ENCODE measurements at places on chromosomes 2 and 18.

DNA sequence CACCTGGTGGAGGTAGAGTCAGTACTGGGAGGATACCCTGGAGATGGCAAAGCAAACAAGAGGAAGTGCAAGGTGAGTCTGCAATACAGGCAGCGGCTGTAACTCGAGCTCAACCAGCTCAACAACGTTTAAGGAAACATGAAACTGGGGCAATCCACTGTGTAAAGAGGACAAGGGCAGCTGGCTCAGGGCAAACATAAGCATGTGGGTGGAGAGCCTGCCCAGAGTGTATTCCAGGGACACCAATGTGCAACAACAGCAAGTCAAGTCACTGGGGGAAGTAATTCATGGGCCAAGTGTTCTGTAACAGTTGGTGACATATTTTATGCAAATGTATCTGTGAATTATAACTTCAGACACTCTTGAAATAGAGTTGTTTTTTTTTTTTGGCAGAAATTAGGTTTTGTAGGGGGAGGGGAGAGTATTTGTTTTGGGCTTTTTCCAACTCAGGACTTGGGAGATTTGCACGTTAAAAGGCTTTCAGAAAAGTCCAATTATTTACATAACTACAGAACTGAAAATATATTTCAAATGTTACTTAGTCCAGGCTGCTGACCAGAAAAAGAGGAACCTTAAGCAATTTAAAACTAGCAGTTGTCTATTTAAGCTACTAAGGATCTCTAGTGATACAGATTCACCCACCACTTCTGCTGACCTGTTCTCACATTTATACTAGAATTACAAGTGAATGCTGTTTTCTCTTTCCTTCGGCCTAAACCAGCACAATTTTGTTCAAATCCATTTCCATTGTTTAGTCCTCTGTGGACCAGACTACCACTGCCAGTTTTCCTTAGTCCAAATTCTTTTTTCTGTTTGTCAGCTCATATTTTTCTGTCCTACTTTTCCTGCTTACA, 18.6 kb downstream of the NRXN1 start:
- DNase-seq, result peak; percentile 82

GRCh38 chr2:18432999-18433398, 127.5 kb downstream of the RDH14 start:
- no peak for DNase-seq

DNA sequence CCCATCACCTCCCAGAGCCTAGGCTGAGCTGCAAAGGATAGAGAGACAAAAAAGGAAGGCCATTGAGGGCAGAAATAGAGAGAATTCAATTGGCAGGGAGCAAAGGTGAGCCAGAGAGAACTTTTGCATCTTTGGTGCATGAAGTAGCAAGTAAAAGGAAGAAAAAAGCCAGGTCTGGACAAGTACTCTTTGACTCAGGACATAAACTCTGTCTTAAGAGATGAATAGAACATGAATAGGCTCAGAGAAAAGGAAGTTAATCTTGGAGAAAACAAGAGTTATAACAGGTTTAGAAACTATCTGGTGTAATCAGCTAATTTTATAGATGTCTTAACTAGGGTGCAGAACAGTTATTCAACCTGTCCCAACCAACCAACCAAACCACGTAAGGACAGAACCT, 95.2 kb downstream of the CNTNAP5 start:
- no peak for DNase-seq

DNA sequence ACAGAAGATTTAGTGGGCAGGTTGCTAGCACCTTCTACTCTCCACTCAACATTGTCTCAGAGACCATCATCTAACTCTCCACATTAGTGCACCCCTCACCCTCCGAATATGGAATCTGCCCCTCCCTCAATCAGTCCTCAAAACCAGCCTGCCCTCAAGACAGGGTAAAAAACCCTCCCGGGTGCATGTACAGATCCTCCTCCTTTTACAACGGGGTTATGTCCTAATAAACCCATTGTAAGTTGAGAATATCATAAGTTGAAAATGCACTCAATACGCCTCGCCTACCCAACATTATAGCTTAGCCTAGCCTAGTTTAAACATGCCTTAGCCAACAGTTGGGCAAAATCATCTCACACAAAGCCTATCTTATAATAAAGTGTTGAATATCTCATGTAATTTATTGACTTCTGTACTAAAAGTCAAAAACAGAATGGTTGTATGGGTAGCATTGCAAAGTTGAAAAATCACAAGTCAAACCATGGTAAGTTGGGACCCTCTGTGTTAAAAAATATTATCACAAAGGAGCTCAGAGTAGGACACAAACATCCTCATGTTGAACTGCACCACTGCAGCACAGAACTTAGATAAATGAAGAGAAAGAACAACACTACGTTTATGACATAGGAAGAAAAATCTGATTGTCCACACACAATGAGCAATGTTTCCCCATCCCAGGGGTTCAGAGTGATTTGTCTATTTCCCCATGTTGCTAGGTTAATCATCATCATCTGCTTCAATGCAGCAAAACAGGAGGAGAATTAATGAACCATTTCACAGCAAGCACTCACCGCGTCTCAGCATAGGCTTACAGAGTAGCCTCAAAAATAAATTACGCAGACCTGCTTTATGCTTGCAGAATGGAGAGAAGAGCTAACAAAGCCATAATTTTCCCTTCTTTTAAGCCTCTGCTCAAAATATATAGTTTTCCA, 184.1 kb upstream of the ARL4C start:
- no peak for DNase-seq

- no peak for DNase-seq
Observed at GRCh38 chr2:80889009-80889408, 584.5 kb upstream of the LRRTM1 start.

- DNase-seq, result no peak
Observed at GRCh38 chr18:78153362-78153761, 826.3 kb upstream of the SALL3 start.

GRCh38 chr18:54020156-54020745, 204.2 kb downstream of the MBD2 start:
- no peak for DNase-seq

- peak; percentile 90 for DNase-seq
Observed at GRCh38 chr2:234880551-234881211, 71.1 kb upstream of the SH3BP4 start.

GRCh38 chr2:142082368-142082767, 48.4 kb downstream of the LRP1B start:
- no peak for DNase-seq

DNA sequence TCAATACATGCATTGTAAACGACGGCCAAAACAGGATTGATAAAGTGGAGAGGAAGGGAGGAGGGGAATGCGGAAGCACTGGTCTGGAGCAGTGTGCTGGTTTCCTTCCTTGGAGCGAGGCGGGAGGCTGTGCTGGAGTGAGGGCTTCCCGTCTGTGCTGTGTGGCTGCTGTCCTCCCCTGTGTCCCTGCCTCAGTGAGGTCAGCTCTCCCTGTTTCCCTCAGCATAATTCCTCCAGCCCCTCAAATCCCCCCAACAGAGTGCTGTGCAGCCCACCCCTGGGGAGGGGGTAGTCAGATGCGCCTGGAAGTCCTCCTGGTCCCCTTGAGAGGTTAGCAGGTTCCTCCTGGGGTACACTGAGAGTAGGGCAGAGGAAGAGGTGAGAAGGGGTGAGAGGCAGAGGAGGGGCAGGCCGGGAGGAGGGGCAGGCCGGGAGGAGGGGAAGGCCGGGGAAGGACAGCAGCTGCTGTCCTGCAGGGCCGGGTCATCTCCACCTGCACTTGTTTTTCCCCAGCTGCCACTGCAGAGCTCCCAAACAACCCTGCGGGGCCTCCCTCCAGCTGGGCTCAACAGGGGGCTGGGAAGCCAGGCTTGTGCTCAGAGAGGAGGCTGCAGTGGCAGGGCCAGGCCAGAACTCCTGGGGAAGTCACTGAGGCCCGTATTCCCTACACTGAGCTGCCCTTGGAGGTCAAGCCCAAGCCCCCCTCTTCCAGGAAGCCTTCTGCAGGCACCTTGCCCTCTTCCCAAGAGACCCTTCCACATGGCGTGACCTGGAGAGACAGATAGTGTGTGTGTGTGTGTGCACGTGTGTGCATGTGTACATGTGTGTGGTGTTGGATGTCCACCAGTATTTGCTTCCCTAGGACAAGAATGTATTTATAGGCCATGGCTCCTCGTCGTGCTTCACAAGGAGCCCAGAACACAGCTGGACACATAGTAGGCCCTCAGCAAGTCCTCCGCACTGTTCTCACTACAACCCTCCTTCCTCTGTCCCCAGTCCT, 13.2 kb upstream of the ATP6V1B1 start:
- DNase-seq, result no peak

GRCh38 chr18:22499421-22499820, 81.7 kb upstream of the CTAGE1 start:
- peak; percentile 77 for DNase-seq

GRCh38 chr2:149344105-149344504, 13.7 kb downstream of the LYPD6 start:
- no peak for DNase-seq

DNA sequence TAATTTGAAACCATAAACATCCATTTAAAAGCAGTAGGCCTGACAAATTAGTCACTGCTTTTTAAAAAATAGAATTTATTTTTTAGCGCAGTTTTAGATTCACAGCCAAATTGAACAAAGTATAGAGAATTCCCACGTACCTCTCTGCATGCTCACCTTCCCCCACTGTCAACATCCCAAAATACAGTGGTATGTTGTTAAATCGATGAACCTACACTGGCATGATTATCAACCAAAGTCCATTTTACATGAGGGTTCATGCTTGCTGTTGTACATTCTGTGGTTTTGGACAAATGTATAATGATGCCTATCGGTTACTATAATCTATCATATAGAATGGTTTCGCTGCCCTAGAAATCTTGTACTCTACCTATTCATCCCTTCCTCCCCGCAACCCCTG, 5.6 kb upstream of the ELOA2 start:
- DNase-seq, result no peak

GRCh38 chr2:181679544-181679979, 755 bp downstream of the NEUROD1 start:
- no peak for DNase-seq

- DNase-seq, result no peak
Observed at GRCh38 chr2:71143782-71144181, 13.3 kb downstream of the MPHOSPH10 start.

- DNase-seq, result peak; percentile 28
Observed at GRCh38 chr2:109694190-109694589, 80.0 kb downstream of the SOWAHC start.

GRCh38 chr2:47506436-47506835, 103.5 kb downstream of the MSH2 start:
- no peak for DNase-seq

- DNase-seq, result no peak
Observed at GRCh38 chr2:88753833-88754584, 62.5 kb downstream of the RPIA start.

GRCh38 chr2:150732491-150732890, 245.0 kb upstream of the RND3 start:
- no peak for DNase-seq

DNA sequence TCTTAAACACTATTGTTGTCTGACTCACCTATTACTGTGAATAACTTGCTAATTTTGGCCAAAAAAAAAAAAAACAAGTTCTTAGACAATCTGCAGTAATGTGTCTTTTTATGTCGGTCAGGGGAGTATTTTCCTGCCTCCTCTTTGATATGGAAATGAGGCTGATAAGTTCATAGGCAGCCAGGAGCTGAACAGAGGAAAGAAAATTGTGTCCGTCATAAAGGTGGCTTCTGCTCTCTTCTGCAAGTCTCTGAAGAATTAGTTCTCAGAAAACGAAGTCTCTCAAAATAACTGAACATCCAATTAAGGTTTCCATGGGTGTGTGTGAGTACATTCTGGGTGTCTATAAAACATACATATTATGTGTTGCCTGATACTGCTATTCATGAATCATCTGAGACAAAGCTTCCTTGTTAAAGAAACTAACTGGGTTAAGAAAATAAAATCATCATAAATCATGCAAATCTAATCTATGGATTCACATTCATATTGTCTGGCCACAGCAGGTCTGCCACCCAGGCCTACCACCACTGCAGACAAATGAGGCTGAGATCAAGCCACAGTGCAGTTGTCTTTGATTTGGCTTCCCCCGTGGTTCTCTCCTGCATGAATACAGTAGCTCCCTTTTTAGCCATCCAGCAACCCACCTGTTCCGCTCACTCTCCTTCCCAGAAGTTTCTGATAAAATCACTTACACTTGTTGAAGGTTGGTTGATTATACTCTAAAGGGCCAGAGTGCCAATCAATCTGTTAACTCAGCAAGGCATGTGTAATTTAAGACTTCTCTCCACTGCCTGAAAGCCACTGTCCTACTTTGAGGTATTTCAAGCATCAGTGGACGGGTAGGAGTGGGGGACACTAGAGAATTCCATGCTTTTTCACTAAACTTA, 19.4 kb upstream of the SP5 start:
- DNase-seq, result no peak

DNA sequence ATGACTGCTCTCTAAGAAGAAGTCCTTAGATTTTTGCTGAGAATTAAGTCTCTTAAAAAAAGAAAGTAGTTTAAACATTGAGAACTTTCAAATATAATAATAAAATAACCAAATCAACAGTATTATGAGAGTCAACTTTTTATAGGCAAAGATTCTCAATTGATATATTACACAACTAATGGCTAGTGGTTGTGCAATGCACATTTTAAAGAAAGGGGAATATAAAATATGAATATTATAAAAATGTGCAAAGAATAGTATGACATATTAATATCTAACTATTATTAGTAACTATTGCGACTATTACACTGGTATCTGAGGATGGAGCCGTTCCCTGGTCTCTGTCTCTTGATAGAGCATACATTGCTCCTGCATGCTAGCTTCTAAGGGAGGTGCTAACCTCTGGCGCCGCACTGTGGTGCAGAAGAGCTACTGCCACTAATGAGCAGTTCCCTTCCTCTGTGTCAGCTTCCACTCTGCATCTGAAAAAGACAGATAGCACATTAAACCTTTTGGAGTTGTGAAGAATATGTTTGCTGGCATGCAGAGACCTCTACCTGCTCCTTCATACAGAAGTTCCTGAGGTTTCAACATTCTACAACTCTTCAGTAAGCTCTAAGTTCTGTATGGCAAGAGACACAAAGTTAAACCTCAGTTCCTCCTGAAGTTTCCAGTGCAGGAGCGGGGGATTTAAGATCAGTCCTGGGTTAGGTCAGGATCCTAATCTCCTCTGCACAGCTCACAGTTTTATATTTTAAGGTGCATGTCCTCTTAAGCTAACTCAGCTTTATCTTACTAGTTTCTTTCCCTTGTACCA, 3.5 kb upstream of the SLC9A2 start:
- DNase-seq, result peak; percentile 77

GRCh38 chr2:231909631-231910030, 16.6 kb downstream of the NPPC start:
- DNase-seq, result no peak

DNA sequence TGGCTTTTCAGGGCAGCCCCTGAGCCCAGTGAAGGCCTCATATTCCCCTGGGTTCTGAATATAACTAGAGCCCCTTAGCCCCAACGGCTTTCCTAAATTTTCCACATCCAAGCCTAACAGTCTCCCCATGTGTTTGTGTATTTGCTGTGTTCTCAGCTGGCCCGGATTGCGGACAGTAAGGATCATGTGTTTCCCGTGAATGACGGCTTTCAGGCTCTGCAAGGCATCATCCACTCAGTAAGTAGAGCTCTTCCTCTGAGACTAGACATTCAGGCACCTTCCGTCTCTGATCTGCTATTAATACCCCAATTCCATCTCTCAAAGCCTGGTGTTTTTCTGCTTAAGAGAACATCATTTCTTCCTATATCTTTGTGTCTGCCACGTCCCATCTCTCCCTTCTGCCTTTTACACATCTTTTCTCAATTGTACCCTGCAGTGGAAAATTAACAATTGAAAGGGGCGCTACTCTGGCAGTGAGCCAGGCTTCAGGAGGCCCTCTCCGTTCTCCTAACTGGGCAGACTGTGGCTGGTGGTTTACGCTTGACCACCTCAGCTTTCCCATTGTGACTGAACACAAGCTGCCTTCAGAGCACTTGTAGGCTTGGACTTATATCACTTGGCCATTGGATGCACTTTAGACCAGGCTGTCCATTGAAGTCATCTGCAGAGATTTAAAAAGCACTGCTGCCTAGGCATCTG, 64.4 kb downstream of the ANTXR1 start:
- no peak for DNase-seq

Data from PC-3 (cell line).